WERI-Rb-1 (cell line): ENCODE measurements at places on chromosomes 6 and 20.

- DNase-seq = peak; percentile 13
Observed at GRCh38 chr20:49187330-49187850, 744 bp downstream of the STAU1 start.

DNA sequence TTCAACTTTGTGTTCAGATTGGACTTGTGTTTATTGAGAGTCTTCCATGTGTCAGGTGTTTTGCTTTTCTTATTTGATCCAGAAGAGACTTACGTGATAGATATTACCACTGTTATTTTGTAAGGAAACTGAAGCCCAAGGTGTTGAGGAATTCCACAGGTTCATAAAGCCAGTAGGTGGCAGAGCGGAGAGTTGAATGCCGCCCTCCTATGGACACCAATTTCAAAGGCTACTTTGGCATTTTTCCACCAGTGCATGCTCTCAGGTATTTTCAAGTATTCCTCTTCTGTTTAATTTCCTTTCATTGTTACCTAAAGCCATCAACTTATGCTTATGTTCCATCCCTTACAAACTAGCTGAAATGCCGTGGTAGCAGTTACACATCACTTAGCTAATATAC, 14.0 kb upstream of the COL10A1 start:
- no peak for DNase-seq

DNA sequence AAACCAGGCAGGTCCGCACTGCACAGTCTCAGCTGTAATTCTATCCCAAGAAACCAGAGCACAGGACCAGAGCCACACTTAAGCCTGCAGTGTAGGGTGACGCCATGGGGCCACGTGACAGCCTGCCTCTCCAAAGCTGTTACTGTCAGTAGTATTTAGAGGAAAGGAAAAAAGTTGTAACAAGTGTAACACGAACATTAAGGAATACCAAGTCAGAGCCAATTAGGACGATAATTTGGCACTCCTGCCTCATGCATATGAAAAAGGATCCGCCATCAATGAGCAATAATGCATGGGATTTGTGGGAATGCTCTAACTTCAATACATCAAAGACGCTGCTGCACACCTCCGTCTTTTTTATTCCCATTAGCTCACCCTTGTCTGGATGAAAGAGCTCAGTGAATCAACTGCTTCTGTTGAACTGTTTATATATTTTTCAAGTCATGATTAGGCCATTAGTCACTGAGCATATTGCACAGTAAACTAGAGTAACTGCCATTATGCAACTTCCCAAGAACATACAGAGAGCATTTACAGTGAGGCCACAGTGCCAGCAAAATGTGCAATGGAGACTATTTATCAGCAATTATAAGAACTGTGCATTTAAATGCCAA, 79.9 kb downstream of the ATXN1 start:
- no peak for DNase-seq

- DNase-seq = peak; percentile 47
Observed at GRCh38 chr6:40398810-40399477, 188.2 kb downstream of the LRFN2 start.

DNA sequence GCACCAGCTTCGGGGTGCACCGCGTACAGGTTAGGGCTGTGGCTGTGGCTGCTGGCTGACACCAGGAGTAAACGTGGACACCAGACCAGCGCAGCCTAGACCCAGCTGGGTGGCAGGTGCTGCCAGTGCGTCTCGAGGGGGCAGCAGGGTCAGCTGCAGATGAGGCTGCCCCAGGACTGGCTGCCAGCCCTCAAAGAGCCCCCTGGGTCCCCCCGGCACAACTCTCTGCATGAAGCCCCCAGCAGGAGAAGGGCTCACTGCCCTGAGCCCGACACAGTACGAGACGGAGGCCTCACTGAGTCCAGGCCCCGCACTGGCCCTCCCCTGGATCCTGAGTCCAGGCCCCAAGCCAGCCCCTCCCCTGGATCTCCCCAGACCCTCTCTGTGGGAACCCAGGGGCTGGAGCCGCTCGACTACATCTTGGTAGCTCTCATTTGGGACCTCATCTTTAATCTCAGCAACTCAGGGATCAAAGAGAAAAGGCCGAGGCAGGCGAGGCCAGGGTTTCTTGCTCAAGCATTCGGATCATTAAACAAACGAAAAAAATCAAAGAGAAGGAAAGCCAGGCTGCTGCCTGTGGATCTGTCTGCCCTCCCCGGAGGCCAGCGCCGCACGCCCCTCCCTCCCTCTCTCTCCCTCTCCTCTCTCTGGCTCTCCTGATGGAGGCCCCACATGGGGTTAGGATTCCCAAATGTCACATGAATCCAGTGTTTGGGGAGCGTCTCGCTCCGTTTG, 7.0 kb upstream of the NKAIN4 start:
- DNase-seq = no peak

GRCh38 chr20:54112221-54112884, 42.0 kb upstream of the BCAS1 start:
- no peak for DNase-seq

DNA sequence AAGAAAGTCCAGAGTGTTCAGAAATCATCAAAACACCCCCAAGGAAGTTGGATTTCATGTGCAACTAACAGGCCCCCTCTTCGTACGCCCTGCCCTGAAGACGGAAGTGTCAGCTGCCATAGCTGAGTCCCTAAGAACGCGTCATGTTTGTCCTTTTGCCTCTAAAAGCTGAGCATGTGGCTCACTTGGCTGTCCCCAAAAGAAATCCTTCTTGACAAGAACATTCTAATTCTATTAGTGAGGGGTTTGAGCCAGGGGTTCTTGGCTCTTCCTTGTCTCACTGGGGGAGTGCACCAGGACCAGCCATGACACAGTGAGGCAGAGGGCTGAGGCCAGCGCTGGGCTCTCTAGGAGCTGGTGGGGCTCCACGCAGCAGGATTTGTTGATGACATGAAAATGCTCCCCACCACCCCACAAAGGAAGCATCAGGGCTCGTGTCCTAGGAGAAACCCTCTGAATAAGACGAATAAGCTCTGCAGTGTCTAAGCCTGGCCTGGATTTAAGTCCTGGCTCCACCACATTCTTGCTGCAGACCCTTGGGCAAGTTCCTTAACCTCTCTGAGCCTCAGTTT, 20.0 kb upstream of the SPO11 start:
- no peak for DNase-seq
